ENCODE measurements at places on chromosomes 3 and 15. TPM values are rescaled to one million over a fixed set of nuclear protein-coding genes. Genes with fewer than 3 reads are reported as not detected.

The SI gene
- total RNA-seq, result not detected

The CHRNA7 gene
- total RNA-seq, result 0.10 TPM

The CLDN1 gene
- 3.6 TPM for total RNA-seq

The RTP3 gene
- not detected for total RNA-seq

The TGM4 gene
- 0.10 TPM for total RNA-seq

The DISP2 gene
- total RNA-seq, result 0.19 TPM

The ZNF385D gene
- not detected for total RNA-seq

The MEGF11 gene
- 0.02 TPM for total RNA-seq

The TAGLN3 gene
- total RNA-seq, result not detected

The ZNF502 gene
- 0.93 TPM for total RNA-seq

Measured in A172 (cell line).